Lung (tissue), 17 donors: ENCODE measurements at places on chromosomes 11 and 22. TPM values are rescaled to one million over a fixed set of nuclear protein-coding genes. Genes with fewer than 3 reads are reported as not detected.
A peak's percentile ranks its signal among the peaks of the same experiment; 100 is the strongest.

GRCh38 chr11:86459682-86460460 lies 85.2 kb downstream of the CCDC81 start:
- DNase-seq = no peak

DNA sequence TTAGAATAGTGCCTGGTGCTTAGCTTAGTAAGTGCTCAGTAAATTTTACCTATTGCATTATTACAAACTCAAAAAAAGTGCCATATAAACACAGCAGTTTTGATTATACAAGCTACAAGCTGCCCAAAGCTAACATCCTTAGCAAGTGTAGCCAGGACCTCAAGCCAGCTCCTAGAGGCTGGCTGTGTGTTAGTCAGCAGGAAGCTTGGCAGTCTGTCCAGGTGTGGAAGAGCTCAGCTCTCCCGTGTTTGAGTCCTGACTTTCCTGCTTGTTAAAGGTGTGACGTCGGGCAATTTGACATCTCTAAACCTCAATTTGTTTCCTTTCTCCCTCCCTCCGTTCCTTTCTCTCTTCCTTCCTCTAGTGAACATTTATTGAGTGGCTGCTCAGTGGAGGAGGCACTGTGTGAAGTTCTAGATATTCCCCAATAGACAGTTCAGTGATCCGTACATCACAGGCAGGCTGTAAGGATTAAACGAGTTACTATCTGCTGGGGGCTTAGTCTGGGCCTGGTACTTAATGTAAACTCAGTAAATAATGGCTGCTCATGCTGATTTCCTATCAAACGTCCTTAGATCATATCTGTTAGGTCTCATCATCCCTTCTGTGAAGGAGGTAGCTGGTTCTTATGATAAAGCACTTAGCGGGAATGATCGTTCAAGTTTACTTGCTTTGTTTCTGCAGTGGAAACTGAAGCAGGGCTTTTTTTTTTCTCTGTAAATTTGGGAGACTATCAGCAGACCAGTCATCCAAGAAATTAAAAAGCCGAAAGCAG lies 68.7 kb downstream of the PRR5L start:
- DNase-seq = no peak

DNA sequence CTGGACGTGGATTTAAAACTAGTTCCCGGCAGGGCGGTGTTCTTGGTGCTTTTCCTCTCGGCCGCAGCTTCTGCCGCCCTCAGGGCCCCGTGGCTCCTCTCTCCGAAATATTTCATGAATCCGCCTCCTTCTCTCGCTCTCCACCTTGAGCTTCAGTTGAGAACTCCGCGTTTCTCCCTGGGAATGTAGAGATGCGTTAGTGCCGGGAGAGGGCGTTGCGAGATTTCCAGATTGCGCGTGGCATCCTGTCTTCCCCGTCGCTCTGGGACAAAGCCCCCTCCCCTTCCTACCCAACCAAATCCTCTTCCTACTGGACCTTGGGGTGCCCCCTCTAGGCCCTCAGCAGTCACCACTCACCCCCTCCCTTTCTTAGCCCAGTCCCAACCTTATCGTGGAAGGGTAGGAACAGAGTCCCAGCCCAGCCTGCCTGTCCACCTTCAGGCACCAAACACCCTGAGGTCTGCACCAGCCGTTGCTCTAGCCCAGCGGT lies 15.5 kb upstream of the RAC2 start:
- DNase-seq = peak; percentile 48

- peak; percentile 82 for DNase-seq
Observed at GRCh38 chr22:46576556-46577367, 39.3 kb upstream of the CELSR1 start.

Gene RASL10A
- polyA plus RNA-seq = 2.0 TPM
